ENCODE measurements at places on chromosomes 12 and 14.

GRCh38 chr12:29537298-29537697 lies 39.8 kb upstream of the OVCH1 start:
- DNase-seq = no peak

DNA sequence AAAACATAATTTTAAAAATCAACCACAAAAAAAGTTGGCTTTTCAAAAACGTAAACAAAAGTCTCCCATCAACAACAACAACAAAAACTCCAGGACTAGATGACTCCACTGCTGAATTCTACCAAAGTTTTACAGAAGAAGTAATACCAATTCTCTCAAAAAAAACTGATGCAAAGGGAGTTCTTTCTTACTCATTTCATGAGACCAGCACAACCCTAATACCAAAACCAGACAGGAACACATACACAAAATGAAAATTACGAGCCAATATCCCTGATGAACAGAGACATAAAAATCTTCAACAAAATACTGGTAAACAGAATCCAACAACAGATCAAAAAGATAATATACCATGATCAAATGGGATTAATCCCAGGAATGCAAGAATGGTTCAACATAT lies 147.3 kb downstream of the BTG1 start:
- no peak for DNase-seq

GRCh38 chr12:67957383-67957782 lies 31.9 kb upstream of the IFNG-AS1 start:
- no peak for DNase-seq

DNA sequence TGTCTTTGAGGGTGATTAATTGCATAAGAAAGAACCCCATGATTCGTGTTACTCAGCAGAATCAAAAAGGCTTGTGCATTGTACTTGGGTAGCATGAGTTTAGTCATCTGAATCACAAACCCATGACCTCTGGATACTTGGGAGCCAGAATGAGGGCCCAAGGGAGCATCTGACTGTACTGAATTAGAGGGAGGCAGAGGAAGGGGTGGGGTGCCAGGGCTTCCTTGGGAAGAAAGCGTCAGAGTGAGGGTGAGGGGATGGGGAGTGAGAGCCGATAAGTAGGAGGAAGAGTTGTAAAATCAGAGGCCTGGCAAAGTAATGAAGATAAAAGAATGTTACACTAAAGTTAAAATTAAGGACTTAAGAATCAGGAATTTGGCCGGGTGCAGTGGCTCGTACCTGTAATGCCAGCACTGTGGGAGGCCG lies 29.8 kb downstream of the GPRC5D start:
- no peak for DNase-seq

GRCh38 chr14:85483652-85484051 lies 46.3 kb upstream of the FLRT2 start:
- DNase-seq = no peak

DNA sequence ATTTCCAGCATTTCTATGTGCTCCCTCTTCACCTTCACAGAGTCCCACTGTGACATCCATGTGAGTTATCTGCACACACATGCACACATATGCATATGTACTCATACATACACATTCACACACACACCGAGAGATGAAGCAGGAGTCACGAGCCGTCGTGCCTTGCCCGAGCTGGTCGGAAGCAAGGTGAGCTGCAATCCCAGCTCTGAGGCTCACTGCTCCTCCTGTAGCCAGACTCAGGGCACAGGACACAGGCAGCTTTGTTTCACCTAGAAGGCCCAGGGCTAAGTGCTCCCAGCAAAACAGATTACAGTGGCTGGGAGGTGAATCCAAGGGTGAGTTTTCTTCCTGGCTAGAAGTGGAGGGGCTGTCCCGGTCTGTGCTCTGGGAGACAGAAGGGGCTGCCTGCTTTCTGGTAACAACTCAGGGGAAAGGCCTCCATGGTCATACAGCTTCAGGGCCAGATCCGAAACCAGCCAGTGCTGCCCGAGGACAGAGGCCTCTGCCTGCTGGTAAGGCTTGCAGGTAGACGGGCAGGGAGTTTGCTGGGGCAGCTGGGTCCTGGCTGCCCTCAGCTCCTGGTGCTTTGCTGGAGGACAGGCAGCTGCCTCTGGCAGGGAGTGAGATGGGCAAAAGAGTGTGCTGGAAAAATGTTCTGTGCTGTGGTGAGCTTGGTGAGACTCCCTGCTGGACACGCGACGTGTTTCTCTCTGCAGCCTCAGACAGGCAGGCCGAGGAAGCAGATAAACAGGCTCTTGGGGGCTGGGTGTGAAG lies 123.7 kb downstream of the CRACR2A start:
- no peak for DNase-seq

DNA sequence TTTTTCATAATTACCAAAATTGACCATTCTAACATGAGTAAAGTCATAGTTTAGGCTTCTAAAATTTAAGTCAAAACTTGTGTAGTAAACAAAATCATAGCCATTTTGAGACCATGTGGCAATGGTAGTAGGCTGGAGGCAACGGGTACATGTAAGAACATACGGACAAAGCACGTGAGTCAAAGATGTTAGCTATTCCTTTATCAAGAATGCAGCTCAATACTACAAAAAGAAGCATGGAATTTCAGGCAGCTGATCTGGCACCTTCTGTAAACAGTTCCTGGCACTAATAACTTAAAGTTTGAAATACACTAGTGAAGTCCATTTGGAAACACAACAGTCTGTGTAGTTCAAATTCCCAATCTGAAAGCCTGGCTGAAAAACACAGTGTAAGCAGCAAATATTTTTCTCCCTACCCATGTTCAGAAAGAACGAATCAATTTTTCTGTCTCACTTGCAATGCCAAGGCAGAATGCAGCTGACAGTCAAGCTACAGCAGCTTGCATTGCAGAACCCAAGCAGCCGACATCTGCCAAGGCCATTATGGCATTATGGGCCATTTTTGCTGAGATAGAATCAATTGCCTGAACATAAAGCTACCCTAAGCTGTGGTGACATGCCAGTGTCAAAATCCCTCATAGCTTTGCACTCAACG lies 29.3 kb downstream of the MYF5 start:
- no peak for DNase-seq

GRCh38 chr14:94897561-94897960 lies 127.6 kb upstream of the GSC start:
- DNase-seq = no peak

GRCh38 chr14:77071938-77072388 lies 26.1 kb upstream of the CIPC start:
- no peak for DNase-seq

GRCh38 chr14:78498062-78498595 lies 328.0 kb downstream of the NRXN3 start:
- no peak for DNase-seq

- no peak for DNase-seq
Observed at GRCh38 chr12:76864791-76865400, 13.9 kb downstream of the CSRP2 start.

- no peak for DNase-seq
Observed at GRCh38 chr12:19095756-19096480, 33.6 kb upstream of the PLEKHA5 start.

DNA sequence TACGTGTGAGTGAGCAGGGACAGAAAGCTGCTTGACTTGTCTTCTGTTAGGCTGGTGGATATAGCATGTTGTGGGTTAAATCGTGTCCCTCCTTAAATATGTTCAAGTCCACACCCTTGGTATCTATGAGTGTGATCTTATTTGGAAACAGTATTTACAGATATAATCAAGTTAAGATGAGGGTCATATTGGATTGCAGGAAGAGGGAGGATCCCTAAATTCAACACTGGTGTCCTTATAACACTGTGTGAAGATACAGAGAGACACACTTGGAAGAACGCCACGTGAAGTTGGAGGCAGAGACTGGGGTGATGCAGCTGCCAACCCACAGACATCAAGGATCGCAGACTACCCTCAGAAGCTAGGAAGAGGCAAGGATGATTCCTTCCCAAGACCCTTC lies 275.2 kb upstream of the SSTR1 start:
- no peak for DNase-seq

DNA sequence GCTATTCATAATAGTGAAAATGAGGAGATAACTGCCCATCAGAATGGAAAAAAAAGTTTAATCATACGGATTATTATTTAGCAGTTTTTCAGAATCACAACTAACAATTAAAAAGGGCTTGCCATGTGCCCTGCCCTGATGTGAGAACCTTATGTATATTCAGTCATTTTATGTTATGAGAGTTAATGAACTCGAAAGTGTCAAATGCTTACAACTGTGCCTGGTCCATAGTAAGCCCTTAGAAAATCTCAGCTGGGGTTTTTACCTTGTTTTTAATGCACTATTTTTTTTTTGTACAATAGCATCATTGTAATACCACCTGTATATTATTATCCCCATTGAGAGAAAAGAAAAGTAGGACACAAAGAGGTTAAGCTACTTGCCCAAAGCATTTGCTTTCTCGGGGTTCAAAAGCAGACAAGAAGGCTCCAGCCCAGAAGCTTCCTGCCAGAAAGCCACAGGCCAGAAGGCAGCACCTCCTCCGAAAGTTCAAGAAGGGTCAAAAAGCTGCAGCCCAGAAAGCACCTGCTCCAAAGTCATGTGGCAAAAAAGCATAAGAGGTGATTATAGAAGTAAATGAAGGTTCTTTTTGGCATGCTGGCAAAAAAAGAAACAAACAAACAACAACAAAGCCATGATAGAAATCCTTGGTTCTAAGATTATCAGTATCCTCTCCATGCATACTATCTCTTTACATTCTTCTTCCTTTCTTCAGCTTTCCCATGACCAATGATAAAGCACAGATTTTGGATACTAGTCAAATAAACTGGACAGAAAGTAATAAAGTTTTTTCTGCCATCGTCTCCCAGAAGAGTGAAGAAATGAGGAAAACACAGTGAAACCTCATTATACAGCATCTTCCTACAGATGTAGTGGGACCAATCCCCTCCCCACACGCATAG lies 59.1 kb upstream of the NAP1L1 start:
- no peak for DNase-seq

Measured in stimulated activated CD4-positive, alpha-beta T cell treated with anti-CD3 and anti-CD28 coated beads, Interleukin-1b, Interleukin-23, amount 100 ng/mL, for 1 hour (primary cell).